Hematopoietic multipotent progenitor cell treated with erythropoietin and hydrocortisone succinate and interleukin-3 and kit ligand, for 4 days (in vitro differentiated cells): ENCODE measurements at places on chromosomes 5 and 9.

DNA sequence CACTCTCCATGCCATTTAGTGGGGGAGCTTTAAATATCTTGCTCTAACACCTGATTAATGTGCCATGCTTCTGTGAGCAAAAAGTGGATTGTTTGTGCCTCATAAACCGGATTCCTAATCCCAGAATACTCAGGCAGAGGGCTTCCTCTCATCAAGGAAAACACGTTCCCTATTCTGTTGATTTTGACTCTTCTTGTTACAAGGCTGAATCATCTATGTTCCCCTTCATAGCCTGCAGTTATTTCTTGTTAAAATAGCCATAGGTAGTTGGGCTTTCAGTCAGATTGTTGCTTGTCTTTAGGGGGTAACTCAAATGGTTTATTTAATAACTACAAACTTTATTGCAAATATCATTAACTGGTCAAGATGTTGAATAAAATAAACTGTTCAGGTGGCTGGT, 26.6 kb downstream of the ROPN1L start:
- DNase-seq = no peak

DNA sequence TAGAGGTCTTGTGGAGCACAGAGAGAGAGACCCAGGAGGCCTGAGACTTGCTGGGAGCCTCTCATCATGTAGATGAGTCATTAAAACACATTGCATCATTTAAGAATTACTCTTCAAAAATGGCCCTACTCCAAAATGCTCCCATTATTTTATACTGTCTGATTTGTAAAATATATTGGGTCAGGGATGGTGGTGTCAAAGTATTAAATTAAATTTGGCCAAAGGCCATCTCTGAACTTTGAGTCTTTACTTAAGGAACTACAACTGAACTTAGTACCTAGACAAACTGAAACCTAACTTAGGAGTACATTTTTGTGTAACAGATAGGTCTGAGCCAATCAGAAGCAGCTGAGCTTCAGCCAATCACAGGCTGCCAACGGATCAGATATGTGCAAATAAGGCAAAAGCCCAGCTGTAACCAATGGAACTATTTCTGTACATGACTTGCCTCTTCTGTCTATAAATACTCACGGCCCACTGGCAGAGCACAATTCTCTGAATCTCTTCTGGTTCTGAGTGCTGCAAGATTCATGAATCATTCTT, 657.2 kb downstream of the TLE1 start:
- no peak for DNase-seq

DNA sequence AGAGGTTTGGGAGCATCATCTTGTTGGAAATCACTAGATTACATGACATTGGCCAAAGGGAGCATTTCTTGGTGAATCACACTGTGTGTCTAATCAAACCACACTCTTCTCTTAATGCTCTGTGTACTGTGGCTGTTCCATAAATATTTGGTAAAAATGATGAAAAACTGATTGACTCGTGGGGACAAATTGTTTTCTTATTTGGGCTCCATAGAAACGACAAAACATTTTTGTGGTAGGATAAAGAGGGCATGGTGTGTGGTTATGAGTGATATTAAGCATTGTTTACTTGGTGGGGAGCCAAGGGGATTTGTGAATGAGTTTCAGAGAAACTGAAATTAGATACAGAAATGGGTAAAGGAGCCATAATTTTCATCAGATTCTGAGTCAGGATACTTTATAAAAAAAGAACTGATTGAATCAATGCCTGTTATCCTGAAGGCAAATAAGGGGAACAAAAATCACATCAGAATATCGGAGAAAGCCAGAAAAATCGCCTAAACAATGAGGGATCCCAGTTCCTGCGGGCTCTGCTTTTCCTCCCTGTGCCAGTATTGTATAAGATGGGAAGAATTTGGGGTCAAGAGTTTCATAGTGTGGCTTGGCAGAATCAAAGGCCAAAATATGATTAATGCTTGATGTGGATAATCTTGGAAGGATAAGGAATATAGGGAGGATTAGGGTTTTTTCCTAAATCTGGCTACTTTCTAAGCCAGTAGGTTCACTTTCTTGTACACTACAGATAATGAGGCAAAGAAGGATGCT, 33.3 kb downstream of the FBXL7 start:
- no peak for DNase-seq

- peak; percentile 63 for DNase-seq
Measured at GRCh38 chr5:50325237-50325832, 115.8 kb downstream of the EMB start.

DNA sequence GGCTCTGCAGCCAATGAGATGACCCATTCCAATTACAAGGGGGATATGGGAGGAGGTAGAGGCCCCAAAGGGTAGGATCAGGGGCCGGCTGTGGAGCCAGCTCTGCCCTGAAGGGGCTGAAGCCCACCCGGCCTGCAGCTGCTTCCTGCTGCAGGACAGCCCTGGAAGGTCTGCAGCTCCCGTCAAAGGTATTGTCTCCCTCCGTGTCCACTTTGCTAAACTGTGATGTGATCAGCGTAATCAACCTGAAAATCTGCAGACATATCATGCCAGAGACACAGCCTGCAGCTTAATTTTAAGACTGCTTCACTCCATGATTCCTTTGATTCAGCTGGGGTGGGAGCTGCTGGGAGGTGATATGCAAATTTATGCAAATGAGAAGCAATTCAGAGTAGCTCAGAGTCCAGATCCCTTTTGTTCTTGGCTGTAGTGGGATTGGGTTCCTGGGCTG, 90.7 kb downstream of the GADD45G start:
- no peak for DNase-seq

DNA sequence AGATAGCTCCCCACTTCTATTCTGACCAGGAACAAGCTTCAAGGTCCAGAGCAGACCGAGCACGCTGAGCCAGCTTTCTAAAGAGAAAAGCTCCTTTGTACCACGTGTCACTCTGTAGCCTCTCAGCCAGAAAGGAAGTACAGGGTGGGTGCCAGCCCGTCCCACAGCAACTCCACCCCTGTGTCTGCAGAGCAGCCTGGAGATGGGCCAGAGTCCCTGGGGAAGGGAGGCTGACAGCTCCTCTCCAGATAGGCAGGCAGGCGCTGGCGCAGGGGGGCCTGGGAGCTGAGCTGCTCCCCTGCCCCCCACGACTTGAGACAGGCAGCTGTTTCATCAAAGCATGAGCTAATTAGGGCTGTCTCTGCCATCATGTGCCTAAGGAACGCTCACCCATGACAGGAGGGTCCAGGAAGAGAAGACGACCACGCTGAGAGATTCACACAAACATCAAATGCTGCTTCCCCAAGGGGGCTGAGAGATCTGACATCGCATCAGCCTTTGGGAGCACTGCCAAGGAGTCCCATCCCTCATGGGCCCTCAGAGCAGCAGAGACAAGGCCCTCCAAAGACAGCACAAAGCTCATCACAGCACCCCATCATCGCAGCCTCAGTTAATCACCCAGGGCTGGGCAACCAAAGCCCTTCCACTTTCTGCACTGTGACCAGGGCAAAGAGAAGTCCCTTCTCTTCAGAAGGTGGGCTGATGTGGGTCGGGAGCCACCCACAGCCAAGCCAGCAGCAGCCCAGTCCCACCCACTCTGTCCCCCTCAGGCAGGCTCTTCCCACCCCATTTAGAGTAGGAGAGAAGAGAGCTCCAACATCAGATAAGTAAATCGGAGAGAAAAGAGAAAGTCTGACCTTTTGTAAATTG, 78.5 kb upstream of the LRRTM2 start:
- peak; percentile 94 for DNase-seq

GRCh38 chr5:137845472-137845871, 22.2 kb upstream of the MYOT start:
- no peak for DNase-seq
